Hair follicular keratinocyte (primary cell): ENCODE measurements at places on chromosomes 7 and 10. TPM values are rescaled to one million over a fixed set of nuclear protein-coding genes. Genes with fewer than 3 reads are reported as not detected.

SPDYE1 gene
- not detected in 2 replicates for total RNA-seq

IFIT1B gene
- total RNA-seq = not detected in 2 replicates

GTF2I gene
- total RNA-seq = 56.7 and 73.6 TPM in 2 replicates

GNB2 gene
- total RNA-seq = 257 and 267 TPM in 2 replicates

NPC1L1 gene
- not detected in 2 replicates for total RNA-seq

FRMPD2 gene
- total RNA-seq = under 0.01 TPM in 1 of 2 replicates, not detected in the other

PLEKHS1 gene
- not detected in 2 replicates for total RNA-seq

FKBP14 gene
- 15.9 and 16.9 TPM in 2 replicates for total RNA-seq

EPO gene
- not detected in 2 replicates for total RNA-seq

AP3M1 gene
- total RNA-seq = 22.3 and 24.6 TPM in 2 replicates

PNLIP gene
- total RNA-seq = not detected in 2 replicates

FAM237B gene
- not detected in 2 replicates for total RNA-seq

ASB10 gene
- total RNA-seq = not detected in 2 replicates

LAMB1 gene
- 94.8 and 143 TPM in 2 replicates for total RNA-seq

RNF32 gene
- total RNA-seq = 0.30 and 0.94 TPM in 2 replicates

DAGLB gene
- 9.3 and 19.4 TPM in 2 replicates for total RNA-seq

FRMD4A gene
- 10.6 and 12.7 TPM in 2 replicates for total RNA-seq

CLDN4 gene
- 0.53 and 1.5 TPM in 2 replicates for total RNA-seq

PCBD1 gene
- total RNA-seq = 56.5 and 72.6 TPM in 2 replicates

MET gene
- 76.1 and 104 TPM in 2 replicates for total RNA-seq

IL2RA gene
- not detected in 2 replicates for total RNA-seq

ABCF2 gene
- 44.9 and 69.0 TPM in 2 replicates for total RNA-seq

CFAP43 gene
- total RNA-seq = 0.11 and 0.23 TPM in 2 replicates

JMJD1C gene
- 21.3 and 41.2 TPM in 2 replicates for total RNA-seq

ACSM6 gene
- total RNA-seq = not detected in 2 replicates

SLC26A5 gene
- total RNA-seq = not detected in 2 replicates

SYCE1 gene
- 0.42 TPM in 1 of 2 replicates, not detected in the other for total RNA-seq

ITGA8 gene
- total RNA-seq = 0.04 TPM in 1 of 2 replicates, not detected in the other

PRR15 gene
- 2.7 and 6.3 TPM in 2 replicates for total RNA-seq

POR gene
- total RNA-seq = 68.3 and 74.8 TPM in 2 replicates

TM9SF3 gene
- total RNA-seq = 52.6 and 62.4 TPM in 2 replicates
